Fibroblast of lung (primary cell): ENCODE measurements at places on chromosomes 6 and 20. TPM values are rescaled to one million over a fixed set of nuclear protein-coding genes. Genes with fewer than 3 reads are reported as not detected.

- peak; percentile 61 for DNase-seq
Measured at GRCh38 chr6:27168108-27168507, 79.4 kb upstream of the PRSS16 start.

DNA sequence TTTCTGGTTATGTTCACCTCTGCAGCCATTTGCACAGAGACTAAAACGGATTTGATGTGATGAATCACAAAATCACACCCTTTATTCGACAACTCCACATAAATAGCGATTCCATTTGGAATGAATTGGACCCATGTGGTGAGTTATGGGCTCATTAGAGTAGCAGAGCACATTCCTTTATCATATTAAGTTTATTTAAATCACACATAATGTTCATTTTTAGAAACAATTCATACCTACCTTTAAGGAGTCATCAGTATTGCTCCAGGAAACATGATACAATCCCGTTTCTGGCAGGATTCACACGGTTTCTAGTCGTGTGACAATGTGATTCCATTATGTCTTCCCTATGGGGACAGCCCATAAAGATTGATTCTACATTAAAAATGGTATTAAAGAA, 303.5 kb downstream of the CDH4 start:
- DNase-seq = no peak

CRYBG1 gene
- polyA plus RNA-seq = 4.3 and 6.3 TPM in 2 replicates

GRCh38 chr6:55184782-55185530, 10.6 kb downstream of the HCRTR2 start:
- no peak for DNase-seq

- no peak for DNase-seq
Measured at GRCh38 chr6:128063850-128064539, 163.1 kb upstream of the THEMIS start.

SLC52A3 gene
- not detected in 2 replicates for polyA plus RNA-seq

DNA sequence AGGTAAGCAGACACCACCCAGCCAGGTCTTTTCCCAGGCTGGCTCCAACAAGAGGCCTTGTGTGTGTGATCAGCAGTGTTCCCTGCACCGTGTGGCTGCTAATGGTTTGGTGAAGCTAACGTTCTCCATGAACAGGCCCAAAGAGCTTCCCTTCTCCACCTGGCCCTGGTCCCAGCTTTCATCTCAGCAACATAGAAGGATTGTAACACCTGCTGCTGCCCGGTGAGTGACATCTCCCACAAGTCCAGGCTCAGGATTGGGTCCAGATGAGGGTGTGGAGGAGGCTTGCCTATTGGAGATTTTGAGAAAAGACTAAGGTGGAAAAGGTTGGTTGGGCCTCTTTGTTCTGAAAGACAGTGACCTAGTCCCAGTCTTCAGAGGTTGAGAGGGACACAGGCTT, 89.6 kb downstream of the TMEM242 start:
- no peak for DNase-seq

DNA sequence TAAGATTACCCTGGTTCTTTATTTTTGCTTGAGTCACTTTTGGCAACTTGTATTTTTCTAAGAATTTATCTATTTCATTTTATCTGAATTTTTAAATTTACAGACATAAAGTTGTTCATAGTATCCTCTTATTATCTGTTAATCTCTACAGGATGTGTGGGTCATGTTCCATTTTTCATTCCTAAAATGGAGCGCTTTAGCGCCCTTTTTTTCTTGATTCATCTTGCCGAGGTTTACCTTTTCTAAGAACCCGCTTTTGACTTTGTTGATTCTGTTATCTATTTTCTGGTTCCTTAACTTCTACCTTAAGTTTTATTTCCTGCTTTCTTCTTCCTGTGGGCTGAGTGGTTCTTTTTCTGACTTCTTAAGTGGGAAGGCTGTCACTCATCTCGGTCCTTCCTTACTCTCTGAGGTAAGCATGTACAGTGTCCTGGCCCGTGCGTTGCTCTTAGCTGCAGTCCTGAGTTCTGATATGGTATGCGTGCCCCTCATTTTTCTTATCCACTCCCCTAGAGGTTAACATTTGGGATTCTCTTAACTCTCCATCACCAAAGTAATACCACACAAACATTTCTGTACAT, 399.8 kb downstream of the CDC5L start:
- no peak for DNase-seq

TNNC2 gene
- 1.2 and 1.4 TPM in 2 replicates for polyA plus RNA-seq

DNA sequence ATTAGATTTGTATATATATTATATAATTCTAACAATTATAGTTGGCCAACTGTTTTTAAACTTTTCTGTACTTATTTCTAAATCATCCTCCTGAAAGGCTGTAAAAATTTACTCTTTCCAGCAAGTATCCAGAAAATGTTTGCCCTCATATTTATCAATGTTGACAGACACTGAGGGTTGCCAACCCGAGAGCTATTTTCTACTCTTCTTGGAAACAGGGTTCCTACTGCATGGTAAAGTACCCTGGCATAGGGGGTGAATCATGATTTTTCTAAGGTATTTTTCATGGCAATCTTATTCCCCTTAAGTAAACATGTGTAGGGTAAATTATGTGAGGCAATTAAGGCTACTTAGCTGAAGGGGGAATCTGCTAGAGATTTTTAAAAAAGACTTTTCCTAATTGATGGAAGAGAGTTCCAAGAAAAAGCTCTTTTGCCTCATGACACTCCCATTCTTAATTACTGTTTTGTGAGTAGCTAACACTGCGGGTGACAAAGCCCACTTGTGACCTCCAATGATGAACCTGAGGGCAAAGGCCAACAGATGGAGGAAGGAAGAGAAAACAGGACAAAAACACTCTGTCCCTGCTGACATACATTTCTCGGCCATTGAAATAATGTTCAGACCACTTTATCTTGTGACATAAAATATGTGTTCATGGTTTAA, 37.9 kb downstream of the GPX5 start:
- DNase-seq = no peak

GRCh38 chr6:169960886-169961611, 209.6 kb downstream of the ERMARD start:
- no peak for DNase-seq

- no peak for DNase-seq
Measured at GRCh38 chr20:18267815-18268214, 20.5 kb upstream of the ZNF133 start.

DNA sequence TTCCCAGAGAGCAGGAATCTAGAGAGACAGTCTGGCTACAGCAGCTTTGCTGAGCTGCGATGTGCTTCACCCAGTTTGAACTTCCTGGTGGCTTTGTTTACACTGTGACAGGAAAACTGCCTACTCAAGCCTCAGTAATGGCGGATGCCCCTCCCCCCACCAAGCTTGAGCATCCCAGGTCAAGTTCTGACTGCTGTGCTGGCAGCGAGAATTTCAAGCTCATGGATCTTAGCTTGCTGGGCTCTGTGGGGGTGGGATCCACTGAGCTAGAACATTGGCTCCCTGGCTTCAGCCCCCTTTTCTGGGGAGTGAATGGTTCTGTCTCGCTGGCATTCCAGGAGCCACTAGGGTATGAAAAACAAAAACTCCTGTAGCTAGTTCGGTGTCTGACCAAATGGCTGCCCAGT, 91.0 kb upstream of the ESR1 start:
- DNase-seq = no peak

YIPF3 gene
- polyA plus RNA-seq = 173 TPM in 2 replicates

DNA sequence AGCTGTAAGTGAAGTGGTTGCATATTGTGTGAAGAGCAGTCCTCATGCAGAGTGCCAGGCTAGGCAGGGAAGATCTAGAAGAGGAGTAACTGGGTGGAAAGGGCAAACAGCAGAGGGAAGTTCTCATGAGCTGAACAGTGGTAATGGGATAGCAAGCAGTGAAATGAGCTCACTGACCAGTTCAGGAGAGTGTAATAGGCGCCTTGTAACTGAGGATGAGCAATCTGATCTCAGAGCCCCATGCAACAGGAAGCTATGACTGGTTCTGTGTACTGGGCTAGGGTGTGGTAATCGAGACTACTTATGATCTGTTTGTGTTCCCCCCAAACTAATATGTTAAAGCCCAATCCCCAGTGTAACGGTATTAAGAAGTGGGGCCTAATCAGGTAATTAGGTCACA, 98.6 kb downstream of the RFX6 start:
- no peak for DNase-seq

DNA sequence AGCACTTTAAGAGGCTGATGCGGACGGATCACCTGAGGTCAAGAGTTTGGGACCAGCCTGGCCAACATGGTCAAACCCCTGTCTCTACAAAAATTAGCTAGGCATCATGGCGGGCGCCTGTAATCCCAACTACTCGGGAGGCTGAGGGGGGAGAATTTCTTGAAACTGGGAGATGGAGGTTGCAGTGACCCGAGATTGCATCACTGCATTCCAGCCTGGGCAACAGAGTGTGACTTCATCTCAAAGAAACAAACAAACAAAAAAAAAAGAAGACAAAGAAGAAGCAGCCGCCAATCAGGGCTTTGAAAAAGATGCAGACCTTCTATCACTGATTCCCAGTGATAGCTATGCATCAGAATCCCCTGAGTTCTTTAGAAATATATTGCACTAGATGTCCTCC, 56.8 kb downstream of the COL9A1 start:
- no peak for DNase-seq

- DNase-seq = no peak
Measured at GRCh38 chr20:63154395-63154794, 61.5 kb downstream of the YTHDF1 start.

DNA sequence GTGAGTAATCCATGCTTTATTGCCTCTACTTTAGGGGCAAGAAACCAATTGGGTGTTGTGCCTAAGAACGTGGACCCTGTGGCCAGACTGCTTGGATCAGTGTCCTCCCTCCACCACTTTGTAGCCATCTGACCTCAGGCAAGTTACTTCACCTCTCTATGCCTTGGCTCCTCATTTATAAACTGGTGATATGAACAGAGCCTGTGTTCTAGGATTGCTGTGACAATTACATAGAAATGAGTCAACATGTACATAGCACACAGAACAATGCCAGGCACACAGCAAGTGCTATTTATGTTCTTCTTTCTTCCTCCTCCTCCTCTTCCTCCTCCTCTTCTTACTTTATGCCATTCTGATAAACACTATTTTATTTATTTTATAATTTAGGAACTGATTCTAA, 339.4 kb downstream of the CD83 start:
- DNase-seq = no peak
